ENCODE measurements at places on chromosomes 2 and 18.

- no peak for DNase-seq
These were observed 23.5 kb upstream of the ARL5A start for GRCh38 chr2:151851761-151852160.

DNA sequence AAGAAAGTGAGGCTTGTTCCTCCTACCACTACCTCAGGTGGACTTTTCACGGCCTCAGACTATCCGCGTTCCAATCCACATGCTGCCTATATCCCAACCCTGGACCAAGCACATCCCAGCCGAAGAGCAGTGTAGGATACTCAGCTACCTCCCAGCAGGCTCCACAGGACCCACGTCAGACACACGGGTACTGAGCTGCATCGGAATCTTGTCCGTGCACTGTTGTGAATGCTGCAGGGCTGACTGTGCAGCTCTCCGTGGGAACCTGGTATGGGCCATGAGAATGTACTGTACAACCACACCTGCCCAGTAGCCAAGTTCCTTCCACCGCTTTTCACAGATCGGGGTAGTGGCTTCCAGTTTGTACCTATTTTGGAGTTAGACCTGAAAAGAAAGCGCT, 22.3 kb downstream of the IL37 start:
- no peak for DNase-seq

GRCh38 chr2:96153291-96153713, 8.1 kb upstream of the DUSP2 start:
- DNase-seq: no peak

GRCh38 chr2:28624793-28625701, 126.6 kb upstream of the PPP1CB start:
- peak; percentile 22 for DNase-seq

GRCh38 chr2:161651547-161651946, 27.3 kb downstream of the SLC4A10 start:
- no peak for DNase-seq

- no peak for DNase-seq
These were observed 10.6 kb upstream of the TRABD2A start for GRCh38 chr2:84891355-84892010.

DNA sequence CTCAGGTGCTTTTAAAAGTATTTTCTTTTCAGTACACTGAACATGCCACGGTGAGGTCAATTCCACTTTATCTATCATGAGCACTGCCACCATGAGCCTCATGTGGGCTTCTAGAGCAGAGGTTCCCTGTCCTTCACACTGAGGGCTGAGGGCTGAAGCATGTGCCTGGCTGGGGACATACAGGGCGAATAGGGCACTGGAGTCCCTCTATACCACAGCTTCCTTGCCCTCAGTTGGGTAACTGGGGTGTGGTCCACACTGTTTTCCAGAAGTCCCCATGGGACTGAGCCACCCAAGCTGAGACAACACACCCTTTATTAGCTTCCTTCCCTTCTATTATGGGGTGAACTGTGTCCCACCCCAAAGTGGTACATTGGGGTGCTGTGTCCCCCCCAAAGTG, 172.2 kb upstream of the ID2 start:
- DNase-seq: no peak

GRCh38 chr2:147615726-147616125, 229.1 kb upstream of the ACVR2A start:
- no peak for DNase-seq

GRCh38 chr2:150224321-150224720, 263.1 kb downstream of the RND3 start:
- no peak for DNase-seq

DNA sequence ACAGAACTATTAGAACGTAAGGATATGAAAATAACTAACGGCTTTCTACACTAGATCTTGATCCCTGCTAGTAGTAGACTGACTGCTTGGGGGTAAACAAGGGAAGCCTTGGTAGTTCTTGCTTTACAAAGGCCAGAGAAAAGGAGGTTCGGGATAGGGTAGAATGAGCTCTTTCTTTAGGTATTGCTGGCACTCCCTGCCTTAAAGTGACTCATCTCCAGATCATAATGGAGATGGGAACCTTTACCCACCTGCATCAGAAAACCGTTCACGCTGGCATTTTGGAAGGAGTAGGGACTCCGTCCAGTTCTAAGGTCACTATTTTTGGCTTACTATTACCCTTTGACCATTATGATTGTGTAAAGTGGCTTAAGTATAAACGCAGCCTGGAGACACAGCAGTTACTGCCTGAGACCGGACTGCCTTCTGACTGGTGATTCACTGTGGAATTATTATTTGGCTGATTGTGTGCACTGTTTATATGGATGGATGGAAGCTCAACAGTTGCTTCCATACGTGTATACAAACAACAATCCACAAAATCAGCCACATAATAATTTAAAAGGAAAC, 482.5 kb downstream of the STK39 start:
- DNase-seq: no peak

GRCh38 chr2:110995911-110996310, 124.8 kb upstream of the BCL2L11 start:
- no peak for DNase-seq

DNA sequence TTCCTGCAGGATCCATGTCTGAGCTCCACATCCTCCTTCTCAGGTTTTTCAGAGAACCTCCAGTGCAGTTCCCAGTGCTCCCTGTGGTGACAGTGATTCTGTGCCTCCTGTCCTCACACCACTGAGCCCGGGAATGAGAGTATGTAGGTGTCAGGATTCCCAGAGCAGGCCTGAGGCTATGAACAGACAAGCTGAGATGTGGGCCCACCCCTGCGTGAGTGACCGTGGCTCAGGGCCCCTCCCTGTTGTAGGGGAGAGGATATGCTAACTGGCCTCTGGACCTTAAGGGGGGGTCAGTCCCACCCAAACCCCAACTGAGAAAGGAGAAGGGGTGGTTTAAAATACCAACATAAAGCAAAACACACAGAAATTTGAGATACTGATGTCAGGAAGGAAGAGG, 104.8 kb upstream of the RAB12 start:
- no peak for DNase-seq

DNA sequence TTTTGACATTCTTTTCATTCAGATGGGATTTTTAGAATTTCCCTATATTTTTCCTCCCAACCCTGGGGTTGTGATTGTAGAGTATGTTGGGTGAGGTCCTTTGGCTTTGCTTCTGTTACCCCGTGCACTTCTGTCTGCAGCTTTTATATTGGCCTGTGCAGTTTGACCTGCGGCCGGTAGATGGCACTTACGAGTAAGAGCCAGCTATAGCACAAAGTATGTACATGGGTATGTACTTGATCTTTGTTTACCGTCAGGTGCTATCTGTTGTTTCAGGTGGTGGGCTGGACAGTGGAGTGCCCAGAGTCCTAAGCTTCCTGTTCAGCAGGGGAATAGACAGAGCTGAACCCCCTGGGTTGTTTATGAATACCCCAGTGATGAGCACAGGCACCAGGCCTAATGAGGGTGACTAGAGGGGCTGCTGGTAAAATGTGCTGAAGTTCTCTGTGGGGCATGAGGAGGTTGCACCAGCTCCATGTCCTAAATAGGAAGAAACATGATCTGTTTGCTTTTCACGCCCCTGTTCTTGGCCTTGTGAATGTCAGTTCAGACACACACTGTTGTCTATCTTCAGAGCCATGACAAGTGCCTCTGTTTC, 58.9 kb upstream of the THUMPD2 start:
- DNase-seq: peak; percentile 2

DNA sequence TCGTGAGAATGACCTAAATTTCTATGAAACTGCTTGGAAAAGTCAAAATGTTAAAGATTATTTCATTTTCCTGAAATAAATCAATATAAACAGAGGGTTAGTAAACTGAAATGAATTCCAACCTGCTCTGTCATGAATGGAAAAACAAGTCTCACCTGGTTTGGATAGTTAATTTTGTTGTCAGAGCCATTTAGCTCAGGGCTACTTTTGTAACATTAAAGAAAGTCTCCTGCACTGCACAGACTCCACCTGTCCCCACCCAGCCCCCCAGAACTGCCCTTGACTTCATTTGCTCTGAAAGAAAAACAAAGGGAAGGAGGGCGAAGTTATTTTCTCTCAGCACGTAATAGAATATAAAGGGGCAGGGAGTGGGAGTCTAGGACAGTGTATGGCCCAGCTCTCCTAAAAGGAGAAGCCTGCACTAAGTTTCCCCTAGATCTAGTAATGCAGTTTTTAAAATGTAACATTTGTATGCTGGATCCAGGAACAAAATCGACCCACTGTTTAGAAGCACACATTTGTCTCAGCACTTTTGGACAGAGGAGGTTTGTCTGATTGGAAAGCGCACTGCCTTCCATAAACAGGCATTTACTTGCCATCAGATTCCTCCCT, 54.2 kb upstream of the ACSL3 start:
- no peak for DNase-seq

DNA sequence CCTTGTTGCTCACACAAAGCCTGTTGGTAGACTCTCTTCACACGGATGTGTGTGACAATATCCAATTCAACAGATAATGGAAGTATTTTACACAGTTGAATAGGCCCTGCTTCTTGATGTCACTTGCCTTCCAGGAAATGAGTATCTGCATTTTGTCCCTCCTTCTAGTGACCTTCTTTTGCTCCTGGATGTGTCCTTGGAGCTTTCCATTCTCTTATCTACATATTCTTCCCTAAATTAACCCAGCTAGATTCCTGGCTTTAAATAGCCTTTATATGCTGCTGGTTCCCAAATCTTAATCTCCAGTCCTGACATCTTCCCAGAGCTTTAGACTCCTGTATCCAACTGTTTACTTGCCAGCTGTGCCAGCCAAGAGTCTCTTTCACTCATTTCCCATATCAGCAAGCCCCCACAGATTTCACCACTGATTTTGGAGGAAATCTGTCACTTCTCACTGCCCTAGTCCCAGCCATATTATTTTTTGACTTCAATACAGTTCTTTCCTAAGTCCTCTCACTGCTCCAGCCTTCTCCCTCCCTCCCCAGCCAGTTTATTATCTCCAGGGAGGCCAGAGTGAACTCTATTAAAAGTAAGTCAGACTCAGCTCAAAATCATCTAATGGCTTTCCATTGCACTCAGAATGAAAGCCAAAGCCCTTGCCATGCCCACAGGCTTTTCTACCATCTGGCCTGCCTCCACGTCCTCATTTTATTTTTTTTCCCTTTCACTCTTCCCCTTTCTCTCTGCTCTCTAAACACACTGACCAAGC, 170.0 kb downstream of the PDE11A start:
- no peak for DNase-seq

DNA sequence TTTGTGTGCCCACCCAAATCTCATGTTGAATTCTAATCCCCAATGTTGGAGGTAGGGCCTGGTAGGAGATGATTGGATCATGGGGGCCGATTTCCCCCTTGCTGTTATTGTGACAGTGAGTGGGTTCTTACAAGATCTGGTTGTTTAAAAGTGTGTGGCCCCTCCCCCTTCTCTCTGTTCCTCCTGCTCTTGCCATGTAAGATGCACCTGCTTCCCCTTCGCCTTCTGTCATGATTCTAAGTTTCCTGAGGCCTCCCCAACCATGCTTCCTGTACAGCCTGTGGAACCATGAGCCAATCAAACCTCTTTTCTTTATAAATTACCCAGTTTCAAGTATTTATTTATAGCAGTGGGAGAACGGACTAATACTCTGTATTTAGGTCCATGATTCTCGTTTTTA, 588.1 kb downstream of the DCDC2C start:
- no peak for DNase-seq

DNA sequence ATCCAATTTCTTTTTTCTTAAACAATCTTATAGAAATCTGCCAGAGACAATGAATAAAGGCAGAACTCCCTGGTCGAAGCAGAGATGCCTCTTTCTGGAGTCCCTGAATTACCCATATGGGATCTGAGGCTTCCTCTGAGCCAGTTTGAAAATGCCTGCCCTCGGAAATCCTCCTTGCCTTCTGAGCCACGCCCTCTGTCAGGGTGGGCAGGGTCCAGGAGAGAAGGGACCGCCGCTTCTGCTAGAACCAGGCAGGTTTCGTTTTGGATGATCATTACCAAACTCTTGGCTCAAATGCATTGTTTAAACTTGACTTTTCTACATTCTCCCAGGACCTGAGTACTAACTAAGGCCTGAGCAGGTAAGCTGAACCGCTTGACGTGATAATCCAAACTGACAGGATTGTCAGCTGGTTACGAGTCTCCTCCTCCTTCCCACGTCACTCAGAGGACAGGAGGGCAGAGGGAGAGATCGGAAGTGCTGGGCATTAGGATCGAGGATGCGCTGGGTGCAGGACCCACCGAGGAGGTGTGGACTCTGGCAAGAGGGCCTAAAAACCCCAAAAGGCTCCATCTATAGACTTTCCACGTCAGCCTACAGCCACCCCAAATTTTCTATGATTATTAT, 128.4 kb downstream of the KLHL29 start:
- DNase-seq: no peak

- DNase-seq: no peak
These were observed 80.9 kb downstream of the GALNT1 start for GRCh38 chr18:35662293-35663062.

DNA sequence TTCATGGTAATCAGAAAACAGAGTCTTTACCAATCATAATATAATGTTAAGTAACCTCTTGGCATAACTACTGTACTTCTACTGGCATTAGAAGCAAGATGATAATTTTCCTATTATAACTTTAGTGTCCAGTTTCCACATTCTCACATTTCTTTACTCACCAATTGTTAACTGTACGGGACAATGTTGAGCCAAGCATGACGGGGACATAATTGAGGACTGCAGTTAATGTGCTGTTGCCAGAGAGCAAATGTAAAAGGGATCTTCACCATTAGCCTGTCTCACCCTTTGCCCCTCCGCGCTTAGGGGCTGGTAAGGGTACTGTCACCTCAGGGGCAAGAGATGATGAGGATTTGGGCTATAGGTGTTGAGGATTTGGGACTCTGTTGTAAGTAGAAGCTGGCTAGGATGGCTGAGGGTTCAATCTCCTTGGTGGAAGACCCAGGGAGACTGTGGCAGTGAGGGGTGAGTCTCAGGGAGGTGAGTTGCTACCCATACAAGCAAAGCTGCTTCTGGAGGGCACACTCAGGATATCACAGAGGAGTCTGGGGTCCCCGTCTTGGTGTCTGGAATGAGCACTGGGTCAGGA, 54.4 kb upstream of the IL1RL1 start:
- DNase-seq: no peak

DNA sequence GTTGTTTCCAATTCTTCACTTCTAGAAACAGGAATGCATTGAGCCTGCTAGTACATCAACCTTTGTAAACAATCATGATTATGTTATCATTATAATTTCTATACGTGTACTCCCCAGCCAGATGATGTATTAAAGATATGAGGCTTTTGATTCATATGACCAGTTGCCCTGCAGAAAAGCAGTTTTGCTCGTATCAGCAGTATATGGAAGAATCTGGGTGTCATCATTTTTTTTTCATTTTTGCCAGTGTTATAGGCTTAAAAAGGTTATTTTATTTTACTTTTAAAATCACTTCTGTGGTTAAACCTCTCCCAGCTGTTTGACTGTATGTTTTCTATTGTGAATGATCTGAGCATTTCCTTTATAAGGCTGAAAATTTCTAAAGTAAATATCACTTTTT, 471.8 kb upstream of the NRP2 start:
- DNase-seq: no peak

GRCh38 chr2:41409328-41409727, 638.5 kb upstream of the PKDCC start:
- DNase-seq: no peak
